ENCODE measurements at places on chromosomes 1 and 21.

GRCh38 chr1:170853867-170854266 is 81.5 kb upstream of the MROH9 start:
- no peak for DNase-seq

GRCh38 chr1:216815260-216816131 is 92.3 kb upstream of the ESRRG start:
- DNase-seq: no peak

GRCh38 chr1:246281639-246282038 is 225.4 kb downstream of the SMYD3 start:
- no peak for DNase-seq

DNA sequence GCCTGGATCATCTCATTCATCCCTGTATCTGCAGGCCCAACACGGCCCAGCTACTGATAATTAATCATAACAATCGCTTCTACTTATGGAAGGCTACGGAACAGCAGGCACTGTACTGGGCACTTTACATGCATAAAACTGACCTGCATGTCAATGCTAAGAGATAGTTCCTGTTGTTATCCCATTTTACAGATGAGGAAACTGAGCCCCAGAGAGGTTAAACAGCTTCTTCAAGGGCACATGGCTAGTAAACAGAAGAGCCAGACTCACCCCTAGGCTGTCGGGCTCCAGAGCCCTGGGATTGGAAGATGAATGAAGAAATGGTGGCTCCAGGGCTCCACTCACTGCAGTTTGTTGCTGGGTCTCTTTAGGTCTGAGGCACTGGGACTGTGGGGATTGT is 27.3 kb upstream of the VPS13D start:
- no peak for DNase-seq

- DNase-seq: no peak
Measured at GRCh38 chr1:58924016-58924565, 140.2 kb upstream of the JUN start.

DNA sequence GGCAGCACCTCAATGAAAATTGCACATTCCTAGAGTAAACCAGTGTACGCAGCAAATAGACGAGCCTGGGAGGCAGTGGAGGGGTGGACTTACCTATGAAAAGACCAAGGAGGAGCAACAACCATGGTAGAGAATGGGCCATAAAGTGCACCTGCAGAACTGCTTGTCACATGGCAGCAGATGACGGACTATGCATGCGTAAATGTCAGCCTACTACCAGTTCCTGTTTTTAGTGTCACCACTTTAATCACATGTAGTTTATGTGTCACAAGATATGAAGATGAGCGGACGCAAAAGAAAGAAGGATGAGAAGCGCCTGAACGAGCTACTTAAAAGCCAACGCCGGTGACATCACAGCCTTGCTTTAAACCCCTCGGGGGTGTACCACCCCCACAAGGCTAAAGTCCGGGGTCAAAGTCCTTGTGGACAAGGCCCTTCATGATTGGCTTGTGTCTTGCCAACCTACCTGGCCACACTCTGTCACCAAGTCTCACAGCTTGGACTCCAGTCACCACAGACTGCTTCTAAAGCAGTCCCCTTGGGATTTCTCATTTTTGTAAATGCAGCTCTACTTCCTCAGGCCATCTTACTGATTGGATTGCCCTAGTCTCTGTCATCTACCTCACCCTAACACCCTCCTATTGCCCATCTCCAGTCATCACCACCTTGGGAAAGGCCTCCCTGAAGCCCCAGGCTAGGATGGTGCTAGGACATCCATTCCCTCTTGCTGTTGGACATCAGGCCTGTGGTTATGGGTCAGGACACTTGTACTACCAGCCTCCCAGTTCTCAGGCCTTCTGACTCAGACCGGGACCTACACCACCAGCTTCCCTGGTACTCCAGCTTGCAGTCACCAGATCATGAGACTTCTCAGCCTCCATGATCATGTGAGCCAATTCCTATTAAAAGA is 6.0 kb upstream of the LY9 start:
- no peak for DNase-seq

GRCh38 chr1:11918799-11919519 is 7.3 kb downstream of the KIAA2013 start:
- no peak for DNase-seq

DNA sequence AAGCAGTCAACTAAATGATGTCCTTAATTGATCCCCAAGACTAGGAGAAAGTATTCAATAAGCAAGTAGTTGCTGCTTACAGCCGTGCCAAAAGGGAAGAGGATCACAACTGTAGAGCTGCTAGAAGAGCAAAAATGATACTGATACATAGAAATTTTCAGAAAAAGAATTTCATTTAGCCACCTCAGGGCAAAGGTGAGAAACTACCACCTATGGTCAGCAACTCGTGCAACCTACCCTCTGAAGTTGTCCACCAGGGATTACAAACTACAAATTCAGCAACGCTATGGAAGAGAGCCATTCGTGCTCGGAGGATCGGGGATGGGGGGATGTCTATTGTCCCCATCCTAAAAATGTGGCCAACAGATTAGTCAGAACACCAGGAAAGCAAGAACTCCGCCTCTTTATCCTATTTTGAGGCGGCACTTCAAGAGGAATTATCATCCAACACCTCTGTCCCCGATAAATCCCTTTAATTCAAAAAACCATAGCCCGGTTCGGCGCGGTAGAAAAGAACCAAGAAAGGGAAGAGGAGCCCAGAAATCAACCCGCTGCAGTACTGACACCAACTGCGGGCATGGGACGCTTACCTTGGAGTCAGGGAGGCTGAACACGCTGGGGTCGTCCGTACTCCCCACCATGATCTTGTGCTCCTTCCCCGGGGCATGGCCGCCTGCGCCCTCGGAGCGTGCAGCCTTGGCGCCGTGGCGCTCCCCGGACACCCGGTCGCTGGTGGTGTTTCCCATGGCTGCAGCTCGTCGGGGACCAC is 687 bp downstream of the PRKAB2 start:
- DNase-seq: no peak

DNA sequence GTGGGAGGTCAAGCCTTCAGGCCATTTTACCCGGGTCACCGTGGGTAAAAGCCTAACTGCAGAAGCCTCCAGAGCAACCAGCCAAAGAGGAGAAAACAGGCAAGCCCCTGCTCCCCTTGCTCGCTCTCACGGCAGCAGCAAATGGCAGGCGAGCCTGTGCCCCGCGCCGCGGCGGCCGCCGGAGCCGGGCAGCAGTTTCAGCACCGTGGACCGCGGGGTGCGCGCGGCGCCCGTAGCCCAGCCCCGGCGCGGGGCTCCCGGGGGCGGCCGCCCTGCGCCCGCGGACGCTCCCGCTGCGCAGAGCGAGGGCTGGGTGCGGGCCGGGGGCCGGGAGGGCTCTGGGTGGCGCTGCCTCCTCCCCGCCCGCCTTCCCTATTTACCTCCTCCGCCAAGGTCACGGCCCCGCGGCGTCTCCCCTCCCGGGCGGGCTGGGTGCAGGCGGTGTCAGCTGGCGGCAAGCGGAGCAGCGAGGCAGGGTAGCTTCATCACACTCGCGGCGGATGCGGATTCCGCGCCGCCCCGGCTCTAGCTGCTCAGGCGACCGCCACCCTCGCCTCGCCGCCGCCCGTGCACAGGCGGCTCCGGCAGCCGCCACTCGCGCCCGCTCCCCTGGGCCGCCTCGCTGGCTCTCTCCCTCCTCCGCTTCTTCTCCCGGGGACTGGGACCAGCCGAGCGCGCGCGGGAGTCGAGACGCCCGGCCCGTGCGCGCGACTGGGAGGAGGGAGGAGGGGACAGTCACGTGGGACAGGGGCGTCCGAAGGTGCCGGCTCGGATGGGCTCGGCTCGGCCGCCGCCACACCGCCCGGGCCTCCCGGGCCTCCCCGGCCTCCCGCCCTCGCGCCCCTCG is at the start of gene RGS7:
Gene RGS7, minus strand, starts transcription at position 687 of the 847 bp plus-strand sequence.
- DNase-seq: no peak

DNA sequence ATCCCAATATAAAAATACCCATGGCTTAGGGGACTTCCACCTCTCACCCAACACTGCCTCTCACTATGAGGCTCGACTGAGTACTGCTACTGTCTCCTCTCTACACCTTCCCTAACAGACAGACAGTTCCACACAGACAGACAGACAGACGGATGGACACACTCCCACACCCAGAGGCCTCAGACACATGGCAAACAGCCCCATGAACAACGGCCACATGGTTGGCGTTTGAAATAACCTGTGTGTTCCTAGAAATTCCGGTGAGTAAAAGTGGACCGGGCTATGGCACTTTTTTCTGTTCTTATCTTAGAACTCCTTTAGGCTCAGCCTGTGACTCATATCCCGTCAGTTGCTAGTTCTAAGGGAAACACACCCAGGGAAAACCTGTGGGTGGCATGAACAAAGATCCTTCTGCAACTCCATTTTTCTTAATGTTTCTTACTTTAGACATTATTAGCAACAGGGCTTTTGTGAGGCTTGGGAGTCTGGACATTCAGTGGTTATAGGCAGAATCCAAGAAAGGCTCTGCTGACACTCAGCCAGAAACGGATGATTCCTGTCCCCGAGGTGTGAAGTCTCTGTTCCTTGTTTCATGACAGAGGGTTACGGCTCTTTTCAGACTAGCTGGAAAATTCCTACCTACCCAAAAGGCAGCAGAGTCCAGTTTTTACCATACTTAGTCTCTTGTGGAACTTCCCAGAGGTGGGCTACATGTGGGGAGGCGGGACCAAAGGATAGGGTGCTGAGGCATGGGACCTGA is 90.5 kb upstream of the TLR5 start:
- no peak for DNase-seq

DNA sequence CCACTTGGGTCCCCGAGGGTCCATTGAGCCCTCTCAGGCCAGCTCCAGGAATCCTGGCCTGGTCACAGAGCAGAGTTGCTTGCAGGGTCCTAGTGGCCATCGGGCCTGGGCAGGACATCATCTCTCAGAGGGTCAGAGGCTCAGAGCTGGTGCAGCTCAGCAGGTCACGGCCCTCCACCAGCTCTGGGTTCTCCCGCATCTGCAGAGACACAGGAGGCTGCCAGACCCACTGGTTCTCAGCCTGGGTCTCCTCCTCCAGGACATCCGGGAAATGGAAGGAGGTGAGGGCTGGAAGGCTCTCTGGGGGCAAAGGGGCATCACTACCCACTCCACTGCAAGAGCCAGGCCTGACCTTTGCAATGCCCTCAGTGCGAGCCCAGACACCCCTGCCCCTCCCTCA is 6.5 kb downstream of the TMEM54 start:
- no peak for DNase-seq

GRCh38 chr1:203178083-203178482 is 2.5 kb upstream of the MYBPH start:
- no peak for DNase-seq

GRCh38 chr1:58932859-58933598 is 149.2 kb upstream of the JUN start:
- no peak for DNase-seq

DNA sequence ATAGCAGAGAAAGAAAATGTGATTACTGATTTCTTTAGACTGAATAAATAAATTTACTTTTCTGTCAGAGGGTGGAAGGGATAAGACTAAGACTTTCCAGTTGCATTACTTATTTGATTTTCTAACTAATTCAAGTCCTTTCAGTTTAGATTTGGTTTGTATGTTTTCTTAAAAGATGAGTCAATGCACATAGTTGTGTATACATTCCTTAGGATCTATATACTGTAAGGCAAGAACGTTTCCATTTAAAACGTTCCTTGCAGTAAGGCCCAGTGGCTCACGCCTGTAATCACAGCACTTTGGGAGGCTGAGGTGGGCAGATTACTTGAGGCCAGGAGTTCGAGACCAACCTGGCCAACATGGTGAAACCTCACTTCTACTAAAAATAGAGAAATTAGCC is 14.5 kb upstream of the SERTAD4 start:
- no peak for DNase-seq

DNA sequence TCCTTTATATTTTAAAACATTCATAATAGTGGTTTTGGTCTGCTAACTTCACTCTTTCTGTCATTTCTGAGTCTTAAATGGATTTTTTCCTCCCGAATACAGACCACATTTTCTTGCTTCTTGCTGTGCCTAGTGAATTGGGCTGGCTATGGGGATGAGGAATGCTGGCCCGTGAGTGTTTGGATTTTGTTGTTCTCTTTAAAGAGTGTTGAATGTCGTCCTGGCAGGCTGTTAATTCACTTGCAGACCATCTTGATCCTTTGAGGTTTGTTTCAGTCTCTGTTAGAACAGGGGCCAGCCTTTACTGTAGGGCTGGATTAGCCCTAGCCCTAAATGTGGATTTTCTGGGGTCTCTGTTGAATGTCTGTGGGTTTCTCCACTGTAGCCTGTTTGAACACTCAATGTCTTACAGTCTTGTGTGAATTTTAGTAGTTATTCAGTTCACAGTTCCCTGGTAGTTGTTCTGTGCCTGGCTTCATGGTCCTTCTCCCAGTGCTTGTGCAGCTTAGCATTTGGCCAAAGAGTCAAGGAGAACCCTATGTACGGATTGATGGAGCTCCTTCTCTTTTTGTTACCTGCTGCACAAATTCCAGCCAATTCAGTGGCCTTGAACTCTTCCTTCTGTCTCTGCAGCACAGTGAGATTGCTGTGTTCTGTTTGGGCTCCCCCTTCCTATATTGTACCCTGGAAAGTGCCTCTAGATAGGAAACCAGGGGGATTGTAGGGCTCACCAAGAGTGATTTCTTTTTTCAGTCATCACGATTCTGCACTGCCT is 95.7 kb downstream of the DYRK1A start:
- DNase-seq: no peak

DNA sequence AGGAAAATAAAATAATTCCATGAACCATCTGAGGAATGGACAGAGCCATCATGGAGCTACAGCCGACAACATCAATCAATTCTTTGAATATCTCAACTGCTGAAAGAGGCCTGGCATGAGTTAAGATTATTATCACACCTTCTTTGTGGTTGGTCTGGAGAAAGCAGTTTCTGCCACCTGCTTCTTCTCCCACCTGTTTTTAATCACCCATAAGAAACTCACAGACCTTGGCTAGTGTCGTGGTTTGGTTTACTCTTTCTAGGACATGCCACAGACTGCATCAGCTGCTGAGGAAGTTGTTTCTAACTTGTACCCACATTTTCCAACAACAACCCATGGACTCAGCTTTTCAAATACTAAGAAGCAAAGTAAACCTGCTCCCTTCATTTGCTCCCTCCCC is 65.6 kb downstream of the NTPCR start:
- no peak for DNase-seq

DNA sequence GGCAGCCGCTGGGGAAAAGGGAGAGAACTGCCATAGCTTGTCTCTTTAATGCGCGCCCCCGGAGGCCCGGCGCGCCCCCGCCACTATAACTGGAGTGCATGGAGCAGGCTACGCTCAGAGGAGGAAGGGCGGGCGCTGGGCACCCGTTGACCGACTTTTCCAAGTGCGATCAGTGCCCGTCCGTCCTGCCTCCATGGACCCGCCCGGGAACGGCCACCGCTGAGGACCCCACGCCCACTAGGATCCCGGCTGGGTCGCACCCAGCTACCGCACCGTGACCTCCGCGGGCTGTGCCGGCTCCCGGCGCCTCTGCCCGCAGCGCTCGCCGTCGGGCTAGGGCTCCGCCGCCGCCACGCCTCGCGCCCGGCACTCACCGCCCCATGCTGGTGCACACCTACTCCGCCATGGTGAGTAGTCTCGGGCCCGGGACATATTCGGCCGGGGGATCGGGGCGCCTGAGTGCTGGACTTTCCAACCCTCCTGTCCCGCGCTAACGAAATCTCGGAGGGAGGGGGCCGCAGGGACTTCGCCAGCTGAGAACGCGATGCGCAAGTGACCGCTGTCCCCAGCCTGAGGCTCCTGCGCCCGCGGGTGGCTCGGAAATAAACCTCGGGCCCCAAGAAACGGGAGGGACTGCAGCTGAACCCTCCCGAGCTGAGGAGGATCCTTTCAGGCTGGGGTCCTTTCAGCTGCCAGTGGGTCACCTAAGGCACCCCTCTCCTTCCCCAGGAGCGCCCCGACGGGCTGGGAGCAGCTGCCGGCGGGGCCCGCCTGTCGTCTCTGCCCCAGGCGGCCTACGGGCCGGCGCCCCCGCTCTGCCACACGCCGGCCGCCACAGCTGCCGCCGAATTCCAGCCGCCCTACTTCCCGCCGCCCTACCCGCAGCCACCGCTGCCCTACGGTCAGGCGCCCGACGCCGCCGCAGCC is at the start of gene TFAP2E:
Gene TFAP2E, plus strand, starts transcription at position 117 of the 927 bp plus-strand sequence. Its CDS starts 264 bp downstream, at position 381.
- no peak for DNase-seq

All from stimulated activated CD8-positive, alpha-beta memory T cell treated with anti-CD3 and anti-CD28 coated beads, Interleukin-7, amount 100 ng/mL, for 24 hours (primary cell).